ENCODE measurements at places on chromosomes 2 and 18.
A peak's percentile ranks its signal among the peaks of the same experiment; 100 is the strongest.

GRCh38 chr18:51029694-51030536 lies at the start of gene SMAD4:
Gene SMAD4, plus strand, starts transcription at chr18:51030213. Its CDS starts 16,834 bp downstream, at chr18:51047047.
- peak; percentile 96 for DNase-seq

DNA sequence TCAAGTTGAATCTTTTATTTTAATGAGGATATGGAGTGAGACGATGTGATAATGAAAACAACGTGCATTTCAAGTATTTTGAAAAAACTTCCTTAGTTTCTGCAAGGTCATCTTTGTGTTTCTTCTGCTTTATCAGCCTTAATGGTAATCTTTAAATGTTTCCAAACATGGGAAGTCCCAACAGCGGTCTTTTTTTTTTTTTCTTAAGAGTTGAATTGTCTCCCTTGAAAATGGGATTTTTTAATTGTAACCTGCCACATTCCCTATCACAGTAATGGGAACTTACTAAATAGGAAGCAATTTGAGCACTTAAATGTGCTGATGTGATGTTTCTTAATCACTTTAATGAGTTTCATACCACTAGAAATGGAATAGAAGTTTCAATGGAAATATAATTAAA lies 45.8 kb downstream of the ATIC start:
- DNase-seq = no peak

- no peak for DNase-seq
Measured at GRCh38 chr2:69489793-69490192, 52.6 kb upstream of the NFU1 start.

- no peak for DNase-seq
Measured at GRCh38 chr18:45783097-45784075, 42.1 kb upstream of the SIGLEC15 start.

DNA sequence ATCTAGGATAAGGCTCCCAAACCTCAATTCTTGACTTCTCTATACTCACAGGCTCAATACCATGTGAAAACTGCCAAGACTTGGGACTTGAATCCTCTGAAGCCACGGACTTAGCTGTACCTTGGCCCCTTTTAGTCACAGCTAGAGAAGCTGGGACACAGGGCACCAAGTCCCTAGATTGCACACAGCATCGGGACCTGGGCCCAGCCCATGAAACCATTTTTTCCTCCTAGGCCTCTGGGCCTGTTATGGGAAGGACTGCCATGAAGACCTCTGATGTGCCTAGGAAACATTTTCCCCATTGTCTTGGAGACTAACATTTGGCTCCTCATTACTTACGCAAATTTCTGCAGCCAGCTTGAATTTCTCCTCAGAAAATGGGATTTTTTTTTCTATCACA lies 1011.8 kb upstream of the DDX18 start:
- no peak for DNase-seq

- DNase-seq = no peak
Measured at GRCh38 chr2:98445177-98445682, 572 bp downstream of the INPP4A start.

GRCh38 chr18:40056079-40056692 lies 1898.8 kb upstream of the PIK3C3 start:
- no peak for DNase-seq

- DNase-seq = no peak
Measured at GRCh38 chr2:200383380-200384110, 77.1 kb downstream of the SPATS2L start.

DNA sequence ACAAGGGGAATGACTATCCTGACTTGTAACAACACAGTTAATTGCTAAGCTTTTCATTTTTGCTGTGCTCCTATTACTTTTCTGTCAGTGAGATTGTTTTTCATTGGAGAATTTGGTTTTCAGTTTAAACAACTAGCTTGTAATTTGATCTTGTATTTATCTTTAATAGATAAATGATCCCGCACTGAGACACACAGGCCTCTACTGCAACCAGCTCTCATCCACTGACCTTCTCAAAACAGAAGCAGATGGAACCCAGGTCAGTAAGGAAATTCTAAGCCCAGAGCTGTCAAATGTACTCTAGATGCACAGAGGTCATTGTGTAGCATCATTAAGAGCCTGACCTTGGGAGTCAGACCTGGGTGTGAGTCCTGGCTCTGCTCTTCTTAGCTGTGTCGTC lies 30.7 kb downstream of the PTRHD1 start:
- no peak for DNase-seq

DNA sequence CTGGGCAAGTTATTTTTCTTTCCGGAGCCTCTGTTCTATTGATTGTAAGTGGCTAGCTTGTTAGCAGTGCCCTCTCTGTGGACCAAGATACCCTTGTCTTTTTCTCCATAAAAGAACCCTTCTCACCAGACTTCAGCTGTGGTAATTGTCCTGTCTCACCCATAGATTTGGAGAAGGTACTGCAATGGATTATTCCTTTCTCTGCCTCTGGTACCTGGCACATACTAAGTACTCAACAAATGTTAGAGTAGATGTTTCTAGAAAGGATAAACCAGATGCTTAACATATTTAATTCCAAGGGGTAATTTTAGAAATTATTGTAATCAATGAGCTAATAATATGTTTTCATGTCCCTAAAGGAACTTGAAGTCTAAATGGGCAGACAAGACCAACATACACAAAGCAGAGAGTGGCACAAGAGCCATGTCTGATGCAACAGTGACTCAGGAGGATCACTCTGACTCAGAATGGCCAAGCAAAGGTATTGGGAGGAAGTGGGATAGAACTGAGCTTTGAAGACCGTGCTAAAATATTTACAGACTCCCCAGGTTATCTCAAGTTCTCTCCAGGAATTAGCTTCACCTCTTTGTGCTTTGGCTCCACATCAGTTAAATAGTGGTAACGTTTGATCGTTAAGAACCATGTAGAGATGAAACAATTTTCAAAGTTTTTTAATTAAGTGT lies 129.7 kb upstream of the OSR1 start:
- no peak for DNase-seq

DNA sequence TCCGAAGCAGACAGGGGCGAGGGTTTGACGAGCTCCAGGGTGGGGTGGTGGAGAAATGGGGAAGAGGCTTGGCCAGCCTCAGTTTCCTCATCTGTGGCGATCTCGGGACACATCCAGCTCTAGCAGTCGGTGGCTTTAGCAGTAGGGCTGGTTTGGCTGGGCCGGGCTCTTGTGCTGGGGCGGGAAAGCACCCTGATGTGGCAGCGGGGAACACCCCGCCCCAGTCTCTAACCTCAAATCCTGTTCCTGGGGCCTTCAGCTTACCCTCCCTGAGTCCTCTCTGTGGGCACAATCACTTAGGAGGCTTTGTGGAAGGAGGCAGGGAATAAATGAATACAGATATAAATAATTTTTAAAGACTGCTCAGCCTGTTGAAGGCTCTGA lies 26.5 kb upstream of the MCFD2 start:
- peak; percentile 37 for DNase-seq

DNA sequence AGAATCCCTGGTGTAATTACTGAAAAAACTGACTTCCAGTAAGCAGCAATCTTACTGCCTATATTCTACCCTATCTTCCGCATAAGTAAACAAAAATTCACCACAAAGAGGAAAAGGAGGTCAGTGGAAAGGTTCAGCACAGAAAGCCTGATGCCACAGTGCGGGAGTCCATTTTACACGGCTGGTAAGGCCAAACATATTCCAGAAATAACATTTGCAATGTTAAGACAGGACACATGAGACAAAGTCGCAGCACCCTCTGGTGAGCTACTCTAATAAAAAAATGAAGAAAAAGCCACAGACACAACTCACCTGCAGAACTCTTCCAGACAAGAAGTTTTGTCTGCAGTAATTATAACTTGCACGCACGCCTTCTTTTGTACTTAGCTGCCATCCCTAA lies 40.6 kb downstream of the GEMIN6 start:
- DNase-seq = no peak

DNA sequence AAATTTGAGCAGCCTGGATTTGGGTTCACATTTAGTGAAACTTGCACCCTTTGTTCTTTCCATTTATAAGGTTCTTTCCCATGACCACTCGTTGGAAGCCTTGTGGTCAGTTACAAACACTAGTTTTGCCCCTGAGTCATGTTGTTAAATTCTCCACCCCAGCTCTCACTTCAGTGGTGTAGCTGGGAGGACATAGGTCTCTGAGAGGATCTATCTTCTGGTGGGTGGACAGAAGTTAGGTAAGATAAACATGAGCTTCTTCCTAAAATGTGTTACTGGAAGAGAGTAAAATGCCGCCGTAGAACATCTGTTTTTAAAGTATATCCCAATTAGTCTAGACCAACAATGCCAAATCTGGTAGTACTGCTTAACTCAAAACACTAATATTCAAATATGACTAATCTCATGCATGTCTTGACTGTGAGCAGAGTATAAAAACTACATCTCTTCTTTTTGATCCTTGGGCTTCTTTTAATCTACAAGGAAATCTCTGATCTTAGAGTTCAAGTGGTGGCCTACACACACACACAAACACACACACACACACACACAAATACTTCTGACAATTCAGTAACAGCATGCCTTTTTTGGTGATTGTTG lies 162.6 kb upstream of the FN1 start:
- no peak for DNase-seq

DNA sequence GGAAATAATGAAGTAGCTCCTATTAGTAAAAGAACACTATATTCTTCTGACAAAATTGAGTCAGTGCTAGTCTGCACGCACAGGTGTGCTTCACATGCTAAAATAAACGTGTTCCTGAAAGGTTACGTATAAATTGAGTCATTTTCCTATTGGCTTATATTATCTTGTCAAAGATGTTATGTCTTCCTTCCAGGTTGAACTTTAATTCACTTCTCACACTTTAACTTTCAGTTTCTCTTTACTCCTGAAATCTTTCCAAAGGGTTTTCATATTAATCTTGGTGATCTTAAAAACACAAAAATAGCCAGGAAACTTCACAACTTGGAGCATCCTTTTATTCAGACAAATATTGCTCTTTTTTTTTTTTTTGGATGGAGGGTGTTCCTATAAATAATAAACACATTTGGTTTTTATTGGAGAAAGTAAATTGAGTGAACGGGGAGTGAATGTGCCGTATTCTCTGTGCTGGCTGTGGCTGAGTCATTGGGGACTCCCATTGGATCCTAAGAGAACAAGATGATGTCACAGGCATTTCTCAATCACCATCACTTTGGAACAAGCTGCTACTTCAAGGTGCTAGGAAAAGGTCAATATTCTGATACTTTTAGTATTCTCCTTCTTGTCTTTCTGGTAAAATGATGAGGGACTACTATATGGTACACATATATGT lies 150.2 kb upstream of the SPATS2L start:
- no peak for DNase-seq

DNA sequence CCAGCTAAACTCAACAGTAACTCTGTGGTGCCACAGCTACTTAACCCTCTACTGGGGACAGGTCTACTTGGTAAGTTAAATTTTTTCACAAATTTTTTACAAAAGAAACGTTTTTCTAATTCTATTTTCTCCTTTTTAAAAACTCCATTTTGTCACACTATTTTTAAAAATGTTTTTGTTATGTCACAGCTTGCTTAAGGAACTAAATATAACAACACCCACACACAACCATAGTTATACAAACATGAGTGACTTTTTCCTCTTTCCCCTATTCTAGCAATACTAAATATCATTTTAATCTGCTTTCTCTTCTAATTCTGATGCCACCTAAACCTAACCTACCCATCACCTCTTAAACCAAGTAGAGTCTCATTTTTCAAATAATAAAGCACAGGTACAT lies 160.5 kb upstream of the EPC2 start:
- DNase-seq = no peak

DNA sequence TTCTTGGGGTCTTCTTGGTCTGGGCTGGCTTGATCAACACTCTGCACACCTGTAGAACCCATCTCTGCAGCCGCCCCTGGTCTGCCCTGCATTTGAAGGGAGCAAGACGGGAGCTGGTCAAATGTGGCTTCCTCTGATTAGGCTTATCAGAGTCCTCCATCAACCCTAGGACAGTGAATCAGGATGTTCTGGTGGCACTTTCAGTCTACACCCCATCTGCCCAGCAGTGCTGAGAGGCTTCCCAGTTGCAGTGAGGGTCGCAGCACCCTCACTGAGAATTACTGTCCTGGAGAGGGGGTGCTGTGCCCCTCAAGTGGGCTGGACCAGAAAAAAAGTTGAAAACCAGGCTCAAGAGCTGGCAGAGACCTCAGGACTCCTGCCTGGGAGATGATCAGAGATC lies 152.9 kb downstream of the DYSF start:
- no peak for DNase-seq

GRCh38 chr2:215966951-215967350 lies 46.4 kb downstream of the MREG start:
- DNase-seq = no peak

DNA sequence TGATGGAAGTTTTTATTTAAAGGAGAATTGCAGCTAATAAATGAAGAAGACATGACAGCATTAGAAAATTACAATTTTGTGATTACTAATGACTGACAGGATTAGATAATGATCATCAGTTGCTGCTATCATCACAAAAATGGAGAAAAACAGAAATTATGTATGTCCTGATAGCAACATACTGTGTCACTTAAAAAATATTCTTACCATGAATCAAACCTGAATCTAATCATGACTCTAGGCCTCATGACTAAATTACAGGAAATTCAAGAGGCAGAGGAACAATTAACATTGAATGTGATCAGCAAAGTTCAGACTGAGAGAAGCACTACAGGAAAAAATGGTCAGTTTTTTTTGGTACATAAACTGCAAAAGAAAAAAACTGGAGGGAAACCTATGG lies 147.8 kb downstream of the PMAIP1 start:
- no peak for DNase-seq

DNA sequence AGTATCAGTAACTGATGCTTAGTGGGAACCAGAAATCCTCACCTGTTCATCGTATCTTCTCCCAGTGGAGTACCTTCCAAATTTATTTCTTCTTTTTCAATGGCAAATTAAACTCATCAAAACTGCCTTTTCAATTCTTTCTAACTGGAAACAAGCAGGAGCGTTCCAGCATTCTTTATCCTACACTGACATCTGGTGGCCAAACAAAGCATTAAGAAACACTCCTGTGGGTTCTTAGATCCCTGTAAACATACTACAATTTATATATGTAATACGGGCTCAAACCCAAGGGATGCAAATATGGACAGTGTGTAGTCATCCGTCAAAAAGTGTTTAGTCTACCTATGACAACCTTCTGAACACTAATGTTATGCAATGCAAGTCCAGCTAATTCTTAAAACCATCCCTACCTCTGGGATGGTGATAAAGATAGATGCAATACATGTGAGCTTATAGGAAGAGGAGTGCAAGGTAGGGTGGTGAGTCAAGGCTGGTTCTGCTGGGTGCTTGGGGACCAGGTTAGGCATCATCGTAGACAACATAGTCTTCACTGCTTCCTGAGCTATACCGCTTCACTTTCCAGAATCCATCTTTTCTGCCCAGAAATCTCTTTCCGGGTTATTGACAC lies 375.0 kb downstream of the CTNNA2 start:
- no peak for DNase-seq

DNA sequence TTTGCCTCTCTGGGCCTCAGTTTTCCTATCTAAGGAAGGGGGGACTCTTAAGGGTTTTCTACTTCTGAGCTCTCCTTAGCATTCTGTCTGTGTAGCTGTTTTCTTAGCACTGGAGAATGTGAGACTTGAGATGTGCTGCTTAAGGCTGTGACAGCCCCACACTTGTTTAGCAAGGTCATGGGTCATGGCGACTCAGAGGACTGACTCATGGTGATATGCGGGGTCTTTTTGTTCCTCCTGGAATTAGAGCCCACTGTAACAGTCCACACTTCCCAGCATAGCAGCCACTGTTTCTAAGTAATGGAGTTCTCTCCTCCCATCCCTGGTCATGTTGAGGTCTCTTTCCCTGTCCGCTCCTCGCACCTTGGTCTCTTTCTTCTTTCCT lies 4.1 kb upstream of the LPIN1 start:
- no peak for DNase-seq

All from stimulated activated CD4-positive, alpha-beta T cell treated with anti-CD3 and anti-CD28 coated beads, Interleukin-1b, Interleukin-23, amount 100 ng/mL, for 1 hour (primary cell).